Activated naive CD8-positive, alpha-beta T cell treated with anti-CD3 and anti-CD28 coated beads, Interleukin-2, amount 10 ng/mL, durations not matched to agents 7 days and 5 days (primary cell): ENCODE measurements at places on chromosomes 7 and 10. TPM values are rescaled to one million over a fixed set of nuclear protein-coding genes. Genes with fewer than 3 reads are reported as not detected.

GRCh38 chr7:50339990-50340500, 35.5 kb downstream of the IKZF1 start:
- peak; percentile 67 for DNase-seq

DNA sequence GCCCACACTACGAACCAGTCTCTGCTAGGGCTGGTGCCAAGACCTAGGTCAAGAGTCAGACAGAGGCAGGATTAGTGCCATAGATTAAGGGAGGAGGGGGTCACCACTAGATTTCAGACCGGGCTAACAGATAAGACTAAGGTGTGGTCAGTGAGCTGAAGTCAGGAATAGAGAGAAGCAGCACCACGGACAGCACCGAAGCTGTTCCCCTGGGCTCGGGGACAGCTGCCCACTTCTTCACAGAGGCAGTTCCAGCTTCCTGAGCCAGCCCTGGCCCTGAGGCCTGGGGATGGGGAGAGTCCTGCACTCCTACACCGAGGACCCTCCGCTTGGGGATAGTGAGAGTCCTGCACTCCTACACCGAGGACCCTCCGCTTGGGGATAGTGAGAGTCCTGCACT, 11.2 kb upstream of the JAKMIP3 start:
- no peak for DNase-seq

GRCh38 chr10:26445411-26446031, 7.4 kb downstream of the APBB1IP start:
- no peak for DNase-seq

- no peak for DNase-seq
Measured at GRCh38 chr7:157462840-157463239, 126.0 kb downstream of the DNAJB6 start.

DNA sequence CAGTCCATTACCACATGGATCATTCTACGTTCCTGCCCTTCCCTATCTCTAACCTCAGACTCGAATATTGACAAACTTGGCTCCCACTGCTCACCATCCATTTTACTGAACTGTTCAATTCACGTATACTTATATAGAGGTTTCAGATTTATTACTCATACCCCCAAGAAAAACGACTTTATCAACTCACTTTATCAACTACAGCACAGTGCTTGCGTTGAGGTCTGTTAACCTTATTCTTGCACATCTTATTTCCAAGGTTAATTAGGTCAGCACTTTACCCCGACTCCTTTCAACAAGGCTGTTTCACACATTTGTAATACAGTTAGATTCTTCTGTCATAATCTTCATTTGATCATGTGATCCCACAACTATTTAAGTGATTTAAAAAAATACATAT, 162.3 kb upstream of the AHR start:
- no peak for DNase-seq

GRCh38 chr10:111075577-111076185, 1.1 kb upstream of the ADRA2A start:
- DNase-seq, result no peak

DNA sequence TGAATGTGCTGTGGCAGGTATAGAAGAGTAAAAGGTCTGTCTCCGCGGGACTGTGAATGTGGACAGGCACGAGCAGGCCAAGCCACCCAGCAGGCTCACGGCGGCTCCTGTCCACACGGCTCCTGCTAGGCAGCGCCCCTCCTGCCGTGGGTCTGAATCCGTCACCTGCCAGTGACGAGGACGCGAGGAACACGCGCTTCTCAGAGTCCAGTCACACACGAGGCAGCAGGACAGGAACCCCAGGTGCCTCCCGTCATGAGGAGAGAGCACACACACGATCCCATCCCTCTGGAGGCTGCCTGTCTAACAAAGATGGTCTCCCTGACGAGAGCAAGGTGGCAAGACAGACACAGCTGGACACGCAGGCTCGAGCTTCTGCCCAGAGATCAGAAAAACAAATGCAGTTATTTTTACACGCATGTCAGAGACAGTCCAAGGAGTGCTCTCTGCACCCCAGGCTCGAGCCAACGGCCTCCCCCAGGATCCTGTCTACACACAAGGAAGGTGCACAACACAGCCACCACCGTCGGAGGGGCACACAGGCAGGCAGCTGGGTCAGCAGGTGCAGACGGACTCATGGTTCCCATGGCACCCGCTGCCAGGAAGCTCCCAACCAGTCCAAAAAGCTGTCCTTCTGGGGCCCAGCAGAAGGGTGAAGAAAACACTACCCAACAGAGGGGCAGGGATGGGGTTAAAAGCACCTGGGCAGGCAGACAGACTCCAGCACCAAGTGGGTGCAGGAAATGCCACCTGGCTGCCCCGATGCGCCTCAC, 103.2 kb downstream of the MAD1L1 start:
- no peak for DNase-seq

DNA sequence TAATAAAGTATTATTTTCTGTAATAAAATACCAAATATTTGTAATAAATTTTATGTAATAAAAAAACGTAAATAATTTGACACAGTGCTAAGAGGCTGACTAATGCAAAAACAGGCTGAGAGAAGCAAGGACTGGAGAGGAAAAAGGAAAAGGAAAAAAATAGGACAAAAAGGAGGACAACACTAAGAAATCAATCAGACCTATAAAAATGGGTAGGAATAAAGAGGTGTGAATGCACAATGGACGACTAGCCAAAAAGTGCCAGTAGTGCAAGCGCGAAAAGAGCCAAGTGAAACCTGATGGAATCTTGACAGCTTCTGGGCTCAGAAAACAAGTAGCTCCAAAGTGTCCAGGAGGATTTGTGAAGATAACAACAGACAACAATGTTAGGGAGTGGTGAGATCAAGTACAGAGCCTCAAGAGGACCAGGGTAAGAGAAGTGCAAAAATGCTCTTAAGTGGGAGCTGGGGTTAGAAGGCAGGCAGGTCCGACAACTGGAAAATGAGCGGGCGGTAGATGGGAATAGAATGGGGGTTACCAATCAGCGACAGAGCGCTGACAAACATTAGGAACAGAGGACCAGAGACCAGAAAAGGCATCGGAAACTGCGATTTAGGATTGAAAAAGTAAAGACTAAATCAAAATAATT, 1.2 kb downstream of the BRAF start:
- DNase-seq, result no peak

DNA sequence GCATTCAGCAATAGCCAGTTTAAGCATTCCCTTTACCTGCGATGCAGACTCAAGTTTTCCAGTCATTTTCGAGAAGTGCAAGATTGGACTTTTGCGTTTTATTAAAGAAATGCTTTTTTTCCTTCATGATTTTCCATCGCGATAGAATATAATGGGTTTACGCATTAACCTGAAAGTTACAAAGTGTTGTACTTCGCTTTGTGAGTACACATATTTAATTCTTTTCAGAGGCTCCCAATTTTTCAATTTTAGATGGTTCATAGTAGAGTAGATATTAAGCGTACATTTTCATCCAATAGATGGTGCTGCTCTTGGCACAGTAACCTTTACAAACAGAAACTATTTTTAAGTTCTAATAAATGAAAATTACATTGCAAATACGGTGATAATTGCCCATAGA, 1.3 kb downstream of the PTPRZ1 start:
- no peak for DNase-seq

DNA sequence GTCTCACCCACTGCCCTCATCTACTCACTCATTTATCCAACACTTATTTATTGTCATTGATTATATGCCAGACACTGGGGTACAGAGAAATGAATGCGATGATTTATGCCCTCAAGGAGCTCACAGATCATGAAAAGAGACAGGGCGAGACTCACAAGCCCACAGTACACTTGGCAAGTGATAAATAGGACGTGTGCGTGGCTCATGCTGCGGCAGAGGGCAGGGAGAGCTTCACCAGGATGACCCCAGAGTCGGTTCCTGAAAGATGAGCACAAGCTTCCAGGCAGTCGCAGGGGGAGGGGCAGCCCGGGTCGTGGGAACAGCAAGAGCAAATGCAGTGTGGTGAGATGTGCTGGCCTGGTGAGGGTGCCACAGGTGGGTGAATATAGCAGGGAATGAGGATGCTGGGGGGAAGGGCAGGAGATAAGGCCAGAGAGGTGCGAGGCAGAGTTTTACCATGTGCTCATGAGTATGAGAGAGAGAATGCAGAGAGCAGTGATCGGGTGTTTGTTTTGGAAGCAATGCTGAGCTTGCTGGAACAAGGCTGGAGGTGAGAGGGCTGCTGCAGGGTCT, 70.9 kb downstream of the ATXN7L1 start:
- DNase-seq, result no peak

DNA sequence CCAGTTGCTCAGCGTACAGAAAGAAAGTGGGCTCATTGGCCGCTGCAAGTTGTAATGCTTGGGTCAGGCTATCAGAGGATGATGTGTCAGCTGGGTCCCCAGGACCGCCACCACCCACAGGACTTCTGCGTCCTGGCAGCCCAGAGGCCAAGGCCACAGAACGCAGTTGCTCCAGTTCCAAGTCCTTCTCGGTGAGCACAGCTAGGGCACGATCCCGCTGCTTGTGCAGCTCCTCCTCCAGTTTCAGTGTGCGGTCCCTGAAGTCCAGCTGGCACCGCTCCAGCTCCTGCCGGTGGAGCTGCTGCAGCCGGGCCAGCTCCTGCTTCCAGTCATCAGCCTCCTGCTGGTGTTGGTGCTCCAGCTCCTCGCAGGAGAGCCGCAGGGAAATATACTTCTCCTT, 3.0 kb downstream of the GCC1 start:
- no peak for DNase-seq

GRCh38 chr10:67780759-67781538, 57.0 kb downstream of the DNAJC12 start:
- no peak for DNase-seq

DNA sequence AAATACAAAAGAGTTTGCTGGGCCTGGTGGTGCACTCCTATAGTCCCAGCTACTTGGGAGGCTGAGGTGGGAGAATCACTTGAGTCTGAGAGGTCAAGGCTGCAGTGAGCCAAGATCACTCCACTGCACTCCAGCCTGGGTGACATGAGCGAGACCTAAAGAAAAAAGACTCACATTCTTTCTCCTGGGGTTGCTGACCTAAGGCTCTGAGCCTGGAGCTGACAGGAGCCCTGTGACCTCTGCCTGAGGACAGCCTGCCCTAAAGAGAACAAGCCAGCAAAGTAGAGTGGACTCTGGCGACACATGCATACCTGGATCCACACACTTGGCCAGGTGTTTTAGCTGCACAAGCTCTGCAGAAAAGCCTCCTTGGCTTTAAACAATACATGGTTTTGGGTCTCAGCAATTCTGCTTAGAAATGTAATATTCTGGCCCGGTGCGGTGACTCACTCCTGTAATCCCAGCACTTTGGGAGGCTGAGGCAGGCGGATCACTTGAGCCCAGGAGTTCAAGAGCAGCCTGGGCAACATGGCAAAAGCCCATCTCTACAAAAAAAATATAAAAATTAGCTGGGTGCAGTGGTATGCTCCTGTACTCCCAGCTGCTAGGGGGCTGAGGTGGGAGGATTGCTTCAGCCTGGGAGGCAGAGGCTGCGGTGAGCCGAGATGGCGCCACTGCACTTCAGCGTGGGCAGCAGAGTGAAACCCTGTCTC, 58.4 kb downstream of the TMEM209 start:
- no peak for DNase-seq

DNA sequence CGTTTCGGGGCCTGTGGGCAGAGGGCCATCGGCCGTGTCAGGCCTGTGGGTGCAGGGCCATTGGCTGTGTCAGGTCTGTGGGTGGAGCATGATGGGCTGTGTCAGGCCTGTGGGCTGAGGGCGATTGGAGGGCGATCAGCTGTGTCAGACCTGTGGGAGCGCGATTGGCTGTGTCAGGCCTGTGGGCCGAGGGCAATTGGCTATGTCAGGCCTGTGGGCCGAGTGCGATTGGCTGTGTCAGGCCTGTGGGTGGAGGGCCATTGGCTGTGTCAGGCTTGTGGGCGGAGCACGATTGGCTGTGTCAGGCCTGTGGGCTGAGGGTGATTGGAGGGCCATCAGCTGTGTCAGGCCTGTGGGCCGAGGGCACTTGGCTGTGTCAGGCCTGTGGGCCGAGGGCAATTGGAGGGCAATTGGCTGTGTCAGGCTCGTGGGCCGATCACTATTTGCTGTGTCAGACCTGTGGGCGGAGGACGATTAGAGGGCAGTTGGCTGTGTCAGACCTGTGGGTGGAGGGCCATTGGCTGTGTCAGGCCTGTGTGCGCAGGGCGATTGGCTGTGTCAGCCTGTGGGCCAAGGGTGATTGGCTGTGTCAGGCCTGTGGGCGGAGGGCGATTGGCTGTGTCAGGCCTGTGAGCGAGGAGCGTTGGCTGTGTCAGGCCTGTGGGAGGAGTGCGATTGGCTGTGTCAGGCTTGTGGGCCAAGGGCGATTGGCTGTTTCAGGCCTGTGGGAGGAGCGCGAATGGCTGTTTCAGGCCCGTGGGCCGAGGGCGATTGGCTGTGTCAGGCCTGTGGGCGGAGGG, 54.1 kb downstream of the DYNC2I1 start:
- no peak for DNase-seq

DNA sequence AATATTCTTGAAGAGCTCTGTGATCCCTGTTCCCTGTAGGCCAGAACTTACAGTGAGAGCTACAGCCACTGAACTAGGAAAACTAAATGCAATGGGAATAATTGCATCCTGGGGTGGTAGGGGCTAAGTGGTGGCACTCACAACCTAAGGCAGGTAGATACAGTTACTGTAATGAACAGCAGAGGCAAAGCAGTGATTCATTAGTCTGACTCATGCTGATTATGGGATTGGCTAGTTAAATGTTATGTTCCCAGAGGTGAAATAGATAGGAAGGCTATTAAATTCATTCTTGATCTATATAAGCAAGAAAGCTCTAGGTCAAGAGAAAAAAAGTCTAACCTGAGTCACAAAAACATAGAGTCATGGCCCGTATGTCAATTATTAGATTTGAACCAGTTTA, 173.1 kb upstream of the MALRD1 start:
- no peak for DNase-seq

DNA sequence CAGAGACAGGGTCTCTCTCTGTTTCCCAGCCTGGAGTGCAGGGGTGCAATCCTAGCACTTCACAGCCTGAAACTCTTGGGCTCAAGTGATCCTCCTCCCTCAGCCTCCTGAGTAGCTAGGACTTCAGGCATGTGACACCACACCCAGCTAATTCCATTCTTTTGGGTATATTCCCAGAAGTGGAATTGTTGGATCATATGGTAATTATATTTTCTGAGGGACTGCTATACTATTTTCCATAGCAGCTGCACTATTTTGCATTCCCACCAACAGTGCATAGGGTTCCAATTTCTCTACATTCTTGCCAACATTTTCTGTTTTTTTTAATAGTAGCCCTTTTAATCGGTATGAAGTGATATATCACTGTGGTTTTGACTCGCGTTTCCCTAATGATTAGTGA, 30.0 kb upstream of the RAB11FIP2 start:
- DNase-seq, result no peak

The GNGT1 gene
- total RNA-seq, result not detected

The PLAU gene
- 0.61 TPM for total RNA-seq

The DHX32 gene
- 21.1 TPM for total RNA-seq

The MBL2 gene
- total RNA-seq, result not detected

The PITX3 gene
- total RNA-seq, result not detected

The CHRM2 gene
- not detected for total RNA-seq
